ENCODE measurements at places on chromosomes 3 and 15.

GRCh38 chr15:28128031-28128430, 28.9 kb upstream of the OCA2 start:
- no peak for DNase-seq

GRCh38 chr3:151003029-151003767, 30.7 kb upstream of the CLRN1 start:
- no peak for DNase-seq

DNA sequence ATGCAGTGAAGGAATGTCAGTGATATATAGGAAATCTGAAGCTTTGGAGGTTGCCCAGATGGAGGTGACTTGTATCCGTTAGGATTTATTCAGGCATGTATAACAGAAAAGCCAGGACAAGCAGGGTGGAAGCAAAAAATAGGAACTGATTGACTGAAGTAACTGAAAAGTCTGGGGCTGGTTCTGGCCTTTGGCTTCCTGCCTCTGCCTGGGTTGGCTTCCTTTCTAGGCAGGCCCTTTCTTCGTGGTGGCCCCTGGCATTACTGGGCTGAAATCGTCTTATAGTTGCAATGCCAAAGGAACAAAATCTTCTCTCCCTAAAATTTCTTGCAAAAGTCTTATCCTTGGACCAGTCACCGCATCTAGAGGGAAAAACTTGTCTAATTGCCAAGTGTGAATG, 386.1 kb downstream of the PTPRG start:
- DNase-seq, result no peak

GRCh38 chr3:99836681-99837080, 19.0 kb downstream of the CMSS1 start:
- no peak for DNase-seq

GRCh38 chr15:85475317-85475701, 94.9 kb downstream of the AKAP13 start:
- DNase-seq, result no peak
